Stimulated activated naive B cell treated with anti-CD40 and anti-IgM and Interleukin-4, amounts not matched to agents 10 μg/mL and 1 μg/mL and 100 μg/mL, for 72 hours (primary cell): ENCODE measurements at places on chromosomes 4 and X.

DNA sequence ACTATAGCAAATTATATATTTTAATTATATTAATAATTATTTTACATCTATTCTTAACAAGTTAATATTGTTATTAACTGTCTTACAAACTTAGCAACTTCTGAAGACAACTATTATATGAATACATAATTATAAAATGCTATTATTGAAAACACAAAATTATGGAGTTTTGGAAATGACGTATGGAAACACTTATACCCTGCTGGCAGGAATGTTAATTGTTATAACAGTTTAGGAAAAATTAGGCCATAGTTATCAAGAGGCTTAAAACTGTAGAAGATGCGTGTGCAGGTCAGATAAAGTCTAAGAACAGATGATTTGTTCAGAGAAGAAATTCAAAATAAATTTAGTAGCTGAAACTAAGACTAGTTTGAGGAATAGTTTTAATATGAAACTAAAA, 211.7 kb downstream of the FAT4 start:
- DNase-seq: no peak

GRCh38 chr4:18034099-18034498, 12.5 kb upstream of the LCORL start:
- no peak for DNase-seq

- DNase-seq: no peak
These were observed 259.6 kb downstream of the UNC5C start for GRCh38 chr4:95289028-95289634.

DNA sequence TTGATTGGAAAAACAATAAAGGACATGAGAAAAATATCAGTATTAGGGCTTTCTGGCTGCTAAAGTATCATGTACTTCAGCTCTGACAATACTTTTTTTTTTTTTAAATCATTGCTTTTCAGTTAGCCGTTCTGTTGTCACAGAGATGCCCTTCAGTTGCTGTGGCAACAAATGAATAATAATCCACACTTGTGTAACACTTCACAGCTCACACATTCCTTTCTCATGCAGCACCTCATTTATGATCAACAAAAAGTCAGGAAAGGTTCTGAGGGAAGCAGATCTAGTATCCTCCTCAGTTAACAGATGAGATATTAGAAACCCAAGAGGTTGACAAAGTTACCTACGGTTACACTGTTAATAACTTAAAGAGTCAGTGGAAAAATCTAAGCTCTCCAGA, 444.2 kb upstream of the SLIT2 start:
- DNase-seq: no peak

DNA sequence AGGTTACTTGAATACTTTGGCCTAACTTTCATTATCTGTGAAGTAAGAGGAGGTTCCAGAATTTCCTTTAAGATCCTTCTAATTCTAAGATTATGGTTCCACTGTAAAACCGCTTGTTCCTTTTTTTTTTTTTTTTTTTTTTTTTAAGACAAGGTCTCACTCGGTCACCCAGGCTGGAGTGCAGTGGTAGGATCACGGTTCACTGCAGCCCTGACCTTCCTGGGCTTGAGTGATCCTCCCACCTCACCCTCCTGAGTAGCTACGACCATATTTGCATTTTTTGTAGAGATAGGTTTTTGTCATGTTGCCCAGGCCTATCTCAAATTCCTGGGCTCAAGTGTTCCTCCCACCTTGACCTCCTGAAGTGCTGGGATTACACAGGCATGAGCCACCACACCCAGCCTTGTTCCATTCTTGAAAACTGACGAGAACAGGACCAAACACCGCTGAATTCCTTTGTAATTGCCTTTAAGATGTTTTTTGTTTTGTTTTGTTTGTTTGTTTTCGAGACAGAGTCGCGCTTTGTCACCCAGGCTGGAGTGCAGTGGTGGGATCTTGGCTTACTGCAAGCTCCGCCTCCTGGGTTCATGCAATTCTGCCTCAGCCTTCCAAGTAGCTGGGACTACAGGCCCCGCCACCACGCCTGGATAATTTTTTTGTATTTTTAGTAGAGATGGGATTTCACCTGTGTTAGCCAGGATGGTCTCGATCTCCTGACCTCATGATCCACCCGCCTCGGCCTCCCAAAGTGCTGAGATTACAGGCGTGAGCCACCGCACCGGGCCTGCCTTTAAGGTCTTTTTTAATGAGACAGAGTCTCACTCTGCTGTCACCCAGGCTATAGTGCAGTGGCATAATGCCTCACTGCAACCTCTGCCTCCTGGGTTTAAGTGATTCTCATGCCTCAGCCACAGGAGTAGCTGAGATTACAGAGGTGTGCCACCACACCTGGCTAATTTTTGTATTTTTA, 6.8 kb downstream of the PDS5A start:
- DNase-seq: peak; percentile 31

GRCh38 chr4:140861359-140862176, 105.4 kb upstream of the TBC1D9 start:
- peak; percentile 49 for DNase-seq

- no peak for DNase-seq
These were observed 13.1 kb downstream of the DCHS2 start for GRCh38 chr4:154478547-154478946.

- DNase-seq: no peak
These were observed 1.1 kb downstream of the CXCL1 start for GRCh38 chr4:73870260-73870659.

DNA sequence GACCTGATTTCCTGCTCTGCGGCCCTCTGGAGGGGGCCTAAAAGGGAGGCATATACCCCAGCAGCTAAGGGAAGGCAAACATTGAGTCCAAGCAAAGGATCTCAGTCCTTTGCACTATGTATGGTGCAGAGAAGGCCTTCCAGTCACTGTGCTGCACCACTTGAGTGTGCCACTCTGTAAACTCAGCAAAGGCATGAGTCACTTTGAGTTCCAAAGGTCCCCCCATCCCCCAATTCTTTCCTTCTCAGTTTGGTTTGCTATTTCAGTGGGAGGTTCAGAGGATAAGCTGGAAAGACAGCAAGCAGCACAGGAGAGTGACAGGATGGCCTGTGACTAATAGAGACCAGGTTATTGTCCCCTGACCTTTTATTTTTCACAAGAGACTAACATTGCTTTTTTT, 131.3 kb downstream of the FHDC1 start:
- no peak for DNase-seq

DNA sequence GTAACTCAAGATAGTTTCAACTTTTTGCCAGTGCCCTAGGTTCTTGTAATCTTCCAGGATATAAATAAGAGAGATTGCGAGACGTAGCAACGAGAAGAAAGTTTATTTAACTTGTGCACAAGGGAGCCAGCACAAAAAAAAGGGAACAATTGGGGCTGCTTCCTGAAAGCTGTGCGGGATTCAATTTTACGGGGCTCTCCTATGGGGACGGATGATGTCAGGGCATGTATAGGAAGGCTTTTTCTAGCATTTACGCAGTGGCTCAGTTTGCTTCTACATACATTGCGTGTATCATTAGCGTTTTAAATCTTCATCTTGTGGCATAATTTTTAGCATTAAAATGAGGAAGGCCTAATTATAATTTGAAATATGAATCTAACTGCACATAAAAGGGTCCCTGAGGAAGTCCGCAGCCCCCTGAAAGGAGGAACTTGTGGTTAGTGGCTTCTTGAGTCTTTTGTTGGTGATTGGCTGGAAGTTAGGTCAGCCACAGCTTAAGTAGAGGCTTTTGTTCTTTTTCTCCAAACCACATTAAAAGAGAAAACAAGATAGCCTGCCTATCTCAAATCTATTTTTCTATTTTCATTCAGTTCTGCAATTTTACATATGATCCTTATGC, 668.2 kb upstream of the NDST4 start:
- no peak for DNase-seq

GRCh38 chrX:143664302-143664701, 28.4 kb upstream of the SLITRK4 start:
- DNase-seq: no peak

GRCh38 chrX:20452487-20452886, 185.8 kb upstream of the RPS6KA3 start:
- no peak for DNase-seq

DNA sequence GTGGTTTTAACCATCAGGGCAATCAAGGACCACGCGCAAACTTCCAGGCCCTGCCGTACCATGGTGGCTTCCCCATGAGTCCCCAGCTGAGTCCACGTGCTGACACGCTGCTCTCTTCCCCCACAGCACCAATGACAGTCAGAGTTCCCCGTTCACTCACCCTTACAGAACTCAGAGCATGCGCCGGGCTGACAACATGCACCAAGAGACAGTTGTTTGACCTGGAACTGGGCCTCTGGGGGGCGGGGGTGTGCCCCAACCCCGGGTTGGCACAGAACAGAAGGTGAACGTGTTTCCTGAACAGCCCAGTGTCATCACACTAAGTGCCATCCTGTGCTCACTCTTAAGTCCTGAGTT, 29.4 kb downstream of the IRF2 start:
- peak; percentile 63 for DNase-seq

- no peak for DNase-seq
These were observed 1.4 kb downstream of the UBA6 start for GRCh38 chr4:67699603-67700002.

DNA sequence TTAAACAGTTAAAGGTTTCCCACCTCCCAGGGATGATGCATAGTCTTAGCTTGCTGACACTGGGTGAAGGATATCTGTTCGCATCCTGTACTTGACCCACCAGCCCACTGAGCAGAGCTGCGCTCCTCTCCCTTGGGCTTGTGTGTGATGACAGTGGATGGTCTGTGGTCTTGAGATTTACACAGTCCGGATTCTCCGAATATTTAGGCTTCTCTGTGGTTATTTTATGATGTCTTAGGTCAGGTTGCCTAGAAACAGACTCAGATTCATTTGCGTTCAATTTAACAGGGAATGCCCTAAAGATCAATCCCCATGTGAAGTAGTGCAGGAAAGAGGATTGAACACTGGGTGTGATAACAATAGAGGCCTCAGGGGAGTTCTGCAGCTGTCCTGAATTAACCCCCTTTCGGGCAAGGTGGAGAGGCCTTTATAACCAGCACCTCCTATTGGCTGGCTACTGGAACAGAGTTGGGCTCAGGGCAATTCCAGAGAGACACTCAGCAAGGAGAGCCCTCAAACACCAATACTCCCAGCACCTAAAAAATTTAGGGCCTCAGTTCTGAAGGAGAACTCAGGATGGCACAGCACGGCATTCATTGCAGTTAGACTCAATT, 653.2 kb upstream of the GALNT7 start:
- DNase-seq: no peak

- no peak for DNase-seq
These were observed 14.1 kb downstream of the MBNL3 start for GRCh38 chrX:132474544-132475248.

DNA sequence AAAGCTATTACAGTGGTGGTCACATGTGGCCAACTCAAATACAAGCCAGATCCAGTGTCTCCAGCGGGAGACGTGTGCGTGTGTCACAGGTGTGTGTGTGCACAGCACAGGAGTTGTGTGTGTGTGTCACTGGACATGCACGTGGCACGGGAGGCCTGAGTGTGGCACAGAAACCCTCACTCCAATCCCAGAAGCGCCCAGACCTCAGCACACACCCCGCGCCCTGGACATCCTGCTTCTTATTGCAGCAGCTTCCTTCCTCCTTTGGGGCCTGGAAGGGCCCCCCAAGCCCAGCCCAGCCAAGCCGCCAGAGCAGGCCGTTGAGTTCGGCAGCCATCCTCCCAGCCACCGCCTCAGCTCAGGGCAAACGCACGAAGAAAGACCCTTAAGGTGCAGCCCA, 37.9 kb downstream of the ACOX3 start:
- no peak for DNase-seq

GRCh38 chrX:112654871-112655270, 24.9 kb downstream of the LHFPL1 start:
- DNase-seq: no peak

- no peak for DNase-seq
These were observed 119.5 kb upstream of the LIMCH1 start for GRCh38 chr4:41418444-41418843.

DNA sequence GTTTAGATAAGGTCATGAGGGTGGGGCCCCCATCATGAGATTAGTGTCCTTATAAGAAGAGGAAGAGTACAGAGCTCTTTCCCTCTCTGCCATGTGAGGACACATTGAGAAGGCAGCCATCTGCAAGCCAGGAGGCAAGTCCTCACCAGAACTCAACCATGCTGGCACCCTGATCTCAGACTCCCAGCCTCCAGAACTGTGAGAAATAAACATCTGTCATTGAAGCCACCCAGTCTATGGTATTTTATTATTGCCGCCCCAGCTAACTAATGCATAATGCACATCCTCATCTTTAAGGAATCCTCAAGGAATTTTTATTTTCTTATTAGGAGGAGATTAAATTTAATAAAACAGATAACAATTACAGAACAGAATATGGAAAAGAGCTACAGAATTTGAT, 16.7 kb upstream of the EXOSC9 start:
- no peak for DNase-seq

DNA sequence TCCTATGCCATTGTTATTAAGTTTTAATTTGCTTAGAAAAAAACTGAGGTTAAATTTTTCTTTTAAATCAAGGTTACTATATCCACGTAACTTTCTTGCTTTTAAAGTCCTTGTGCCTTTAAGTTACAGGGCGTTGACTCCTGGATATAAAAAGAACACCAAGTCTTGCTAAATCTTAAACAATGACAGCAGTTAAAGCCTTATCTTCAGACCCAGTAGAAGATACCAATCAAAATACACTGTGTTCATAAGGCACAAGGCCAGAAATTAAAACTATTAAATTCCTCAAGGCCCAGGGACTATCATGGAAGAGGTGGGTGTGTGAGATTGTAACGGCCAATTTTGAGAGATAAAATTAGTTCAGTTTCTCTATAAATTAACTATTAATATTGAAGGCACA, 60.4 kb downstream of the PAGE2 start:
- no peak for DNase-seq

- no peak for DNase-seq
These were observed 137.9 kb upstream of the S100G start for GRCh38 chrX:16511796-16512776.

GRCh38 chrX:111365770-111366325, 46.1 kb downstream of the DCX start:
- no peak for DNase-seq

DNA sequence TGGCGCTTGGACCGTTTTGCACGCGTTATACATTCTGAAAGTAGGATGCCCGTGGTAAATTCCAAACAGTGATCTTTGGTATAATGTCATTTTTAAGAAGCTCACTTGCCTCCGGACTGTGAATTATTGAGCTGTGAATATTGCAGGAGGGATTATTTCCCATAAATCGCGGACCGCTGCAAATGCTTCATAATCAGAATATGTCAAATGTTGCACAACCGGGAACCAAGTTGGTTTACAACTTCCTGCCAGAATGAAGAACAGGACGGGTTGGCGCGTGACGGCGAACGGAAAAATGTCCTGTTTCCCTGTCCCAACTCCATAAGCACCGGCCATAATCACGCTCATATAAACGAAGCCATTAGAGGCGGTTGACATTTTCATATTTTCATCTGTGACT, 67.6 kb downstream of the SHOX start:
- DNase-seq: no peak
